Cortex of kidney (tissue), 1 donor: ENCODE measurements at places on chromosomes 6 and 20.

- no peak for DNase-seq
Measured at GRCh38 chr6:16690608-16691142, 70.6 kb downstream of the ATXN1 start.

- DNase-seq: no peak
Measured at GRCh38 chr20:24022621-24023180, 34.1 kb upstream of the GGTLC1 start.

GRCh38 chr6:68192988-68193387 lies 442.1 kb upstream of the ADGRB3 start:
- no peak for DNase-seq

GRCh38 chr6:25649611-25650010 lies 2.4 kb upstream of the SCGN start:
- no peak for DNase-seq

GRCh38 chr6:38187811-38188590 lies 368.5 kb downstream of the ZFAND3 start:
- DNase-seq: no peak

GRCh38 chr6:29447670-29448069 lies 8.6 kb downstream of the OR10C1 start:
- no peak for DNase-seq

GRCh38 chr6:34207695-34208443 lies 28.8 kb upstream of the HMGA1 start:
- DNase-seq: no peak

DNA sequence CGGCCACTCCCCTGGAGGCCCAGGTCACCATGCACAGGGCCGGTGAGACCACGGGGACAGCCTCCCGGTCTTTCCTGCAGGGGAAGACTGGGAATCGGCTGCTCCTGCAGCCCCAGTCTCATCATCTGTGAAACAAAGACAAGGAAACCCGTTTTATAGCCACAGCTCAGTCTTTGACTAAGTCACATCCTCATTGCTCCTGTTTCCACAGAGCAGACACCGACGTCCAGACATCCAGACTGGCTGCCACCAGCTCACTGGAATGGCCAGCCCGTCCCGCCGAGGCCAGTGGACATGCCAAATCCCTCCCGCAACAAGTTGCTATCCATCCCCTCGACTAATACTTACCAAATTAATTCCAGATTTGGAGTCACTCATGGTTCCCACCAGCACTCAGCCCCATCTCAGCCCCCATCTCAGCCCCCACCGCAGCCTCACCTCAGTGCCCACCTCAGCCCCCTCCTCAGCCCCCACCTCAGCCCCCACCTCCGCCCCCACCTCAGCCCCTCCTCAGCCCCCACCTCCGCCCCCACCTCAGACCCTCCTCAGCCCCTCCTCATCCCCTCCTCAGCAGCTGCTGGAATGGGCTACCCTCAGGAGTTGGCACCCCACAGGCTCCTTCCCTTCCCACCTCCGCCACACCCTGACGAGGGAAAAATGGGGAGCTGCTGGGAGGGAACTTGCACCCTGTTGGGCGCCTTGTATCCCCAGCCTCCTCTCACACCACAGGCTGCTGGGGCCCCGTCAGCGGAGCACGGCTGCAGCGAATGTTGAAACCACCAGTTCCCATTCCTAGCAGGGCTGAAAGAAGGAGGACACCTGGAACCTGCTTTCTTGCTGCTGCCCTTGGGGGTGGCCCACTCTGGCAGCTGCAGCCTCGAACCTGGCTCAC lies 48.7 kb downstream of the YTHDF1 start:
- DNase-seq: no peak

- DNase-seq: no peak
Measured at GRCh38 chr6:107699254-107699653, 124.9 kb downstream of the SCML4 start.

- DNase-seq: no peak
Measured at GRCh38 chr6:137240168-137240567, 21.0 kb upstream of the IFNGR1 start.

DNA sequence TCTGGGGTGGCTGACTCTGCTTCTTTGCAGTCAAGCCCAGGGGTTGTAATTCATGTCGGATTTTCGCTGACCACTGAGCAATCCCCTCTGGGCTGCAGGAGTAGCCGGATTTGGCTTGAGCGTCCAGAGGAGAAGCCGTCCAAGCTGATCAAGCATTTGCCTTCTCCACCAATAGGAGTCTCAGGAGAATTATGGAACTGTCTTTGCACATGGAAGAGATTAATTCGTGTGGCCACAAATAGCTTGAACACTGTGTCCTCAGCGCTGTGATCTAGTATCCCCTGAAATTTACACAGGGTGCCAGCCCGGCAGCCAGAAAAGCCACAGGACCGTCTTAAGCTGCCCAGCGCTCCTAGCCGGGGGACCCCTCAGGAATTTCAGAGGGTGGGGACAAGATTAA lies 37.1 kb downstream of the EYA2 start:
- DNase-seq: no peak
